ENCODE measurements at places on chromosomes 13 and 19. TPM values are rescaled to one million over a fixed set of nuclear protein-coding genes. Genes with fewer than 3 reads are reported as not detected.

ATP12A gene
- not detected for total RNA-seq

- peak; percentile 8 for ATAC-seq
Measured at GRCh38 chr19:46015687-46016425, 7.0 kb downstream of the PGLYRP1 start.

DNA sequence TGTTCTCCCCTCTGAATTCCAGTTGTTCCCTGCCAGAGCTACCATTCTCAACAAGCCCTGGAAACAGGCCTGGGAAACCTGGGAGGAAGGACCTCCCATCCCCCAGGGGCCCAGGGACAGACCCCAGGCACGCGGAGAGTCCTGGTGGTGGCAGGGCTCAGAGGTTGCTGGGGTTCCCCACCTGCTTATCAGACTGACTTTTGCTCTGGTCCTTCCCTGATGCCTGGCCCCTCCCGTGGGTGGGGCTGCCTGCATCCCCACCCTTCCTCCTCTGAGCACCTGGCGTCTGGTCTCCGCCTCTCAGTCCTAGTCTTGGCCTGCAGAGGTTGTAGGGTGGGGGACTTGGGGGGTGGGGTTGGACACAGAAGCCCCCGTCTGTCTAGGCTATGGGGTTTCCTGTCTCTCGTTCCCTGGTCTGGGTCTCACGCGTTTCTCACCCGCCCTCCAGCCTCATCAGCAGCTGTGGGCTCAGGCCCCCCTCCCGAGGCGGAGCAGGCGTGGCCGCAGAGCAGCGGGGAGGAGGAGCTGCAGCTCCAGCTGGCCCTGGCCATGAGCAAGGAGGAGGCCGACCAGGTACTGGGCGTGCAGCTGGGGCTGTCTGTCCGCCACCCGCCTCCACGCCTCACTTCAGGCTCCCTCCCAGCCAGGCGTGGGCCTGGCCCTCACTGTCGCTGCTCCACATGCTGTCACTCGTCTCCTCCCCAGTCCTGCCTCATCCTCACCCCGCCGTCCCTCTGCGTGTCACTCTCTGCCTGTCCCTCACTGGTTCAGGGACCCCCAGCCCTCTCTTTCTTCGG, 13.6 kb downstream of the EPN1 start:
- ATAC-seq: peak; percentile 17

- ATAC-seq: no peak
Measured at GRCh38 chr19:2270157-2270422, 11.9 kb downstream of the PEAK3 start.

FPR1 gene
- 1.6 TPM for total RNA-seq

All from gastroesophageal sphincter (tissue), 4 donors.